ENCODE measurements at places on chromosomes 3 and 15.

DNA sequence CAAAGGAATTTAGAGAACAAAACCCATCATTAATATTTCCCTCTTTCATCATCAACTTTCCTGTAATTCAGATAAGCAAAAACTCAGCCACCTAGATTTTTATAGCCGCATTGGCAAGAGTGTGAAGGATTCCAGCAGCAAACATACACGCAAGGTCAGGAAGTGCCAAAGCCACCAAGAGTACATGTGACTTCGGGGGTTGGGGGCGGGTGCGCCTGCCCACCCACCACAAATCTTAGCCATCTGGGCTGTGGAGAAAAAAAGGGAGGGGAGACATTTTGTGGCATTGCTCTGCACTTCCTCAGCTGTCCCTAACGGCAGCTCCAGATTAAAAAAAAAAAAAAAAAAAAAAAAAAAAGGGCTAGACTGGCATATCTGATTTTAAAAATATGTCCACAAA, 148.4 kb downstream of the TNIK start:
- DNase-seq, result no peak

DNA sequence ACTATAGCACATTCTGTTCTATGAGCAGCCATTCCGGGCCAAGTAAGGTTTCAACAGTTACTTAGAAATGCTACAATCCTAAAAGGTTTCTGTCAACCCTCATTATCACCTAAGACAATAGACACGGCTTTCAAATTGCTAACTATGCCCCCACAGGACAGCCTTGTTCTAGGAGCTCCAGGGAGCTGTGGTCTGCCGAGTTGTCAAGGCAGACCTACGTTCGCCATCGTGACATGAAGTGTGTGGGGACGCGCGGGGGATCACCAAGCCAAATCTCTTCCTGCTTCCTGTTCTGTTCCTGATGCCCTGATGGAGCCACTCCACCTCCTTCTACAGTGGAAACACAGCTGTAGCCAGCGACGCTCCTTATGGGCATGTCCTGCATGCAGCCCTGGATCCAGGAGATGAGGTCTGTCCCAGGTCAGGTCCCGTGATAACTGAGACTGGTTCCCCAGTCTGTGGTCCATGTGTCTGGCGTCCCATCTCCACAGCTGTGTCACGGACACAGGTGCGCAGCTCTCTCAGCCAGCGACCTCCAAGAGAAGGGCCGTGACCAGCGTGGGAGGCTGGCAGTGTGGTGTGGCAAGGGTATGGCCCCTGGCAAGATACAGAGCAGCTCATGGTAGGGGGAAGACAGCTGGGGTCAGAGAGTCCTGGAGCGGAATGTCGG, 82.8 kb downstream of the PCSK6 start:
- no peak for DNase-seq

DNA sequence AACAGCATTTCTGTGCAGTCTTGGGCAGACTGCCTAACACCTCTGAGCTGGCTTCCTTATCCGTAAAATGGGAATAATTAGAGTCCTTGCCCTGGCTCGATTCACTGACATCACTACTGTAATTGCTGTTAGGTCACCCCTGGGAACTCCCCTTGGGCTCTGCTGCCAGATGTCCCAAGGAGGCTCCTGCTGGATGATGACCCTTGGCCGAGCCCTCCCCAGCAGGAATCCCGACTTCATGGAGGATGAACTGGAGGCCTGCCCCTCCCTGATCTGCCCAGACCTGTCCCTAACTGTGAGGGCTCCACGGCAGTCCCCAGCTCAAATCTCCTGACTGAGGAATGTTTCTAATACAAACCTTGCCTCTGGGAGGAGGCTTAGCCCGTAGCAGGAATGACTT, 18.0 kb downstream of the ESYT3 start:
- DNase-seq, result no peak

GRCh38 chr15:66838202-66838601, 136.2 kb downstream of the SMAD6 start:
- DNase-seq, result no peak
